Hypothalamus (tissue), 51 donors: ENCODE measurements at places on chromosomes 5 and 9.

DNA sequence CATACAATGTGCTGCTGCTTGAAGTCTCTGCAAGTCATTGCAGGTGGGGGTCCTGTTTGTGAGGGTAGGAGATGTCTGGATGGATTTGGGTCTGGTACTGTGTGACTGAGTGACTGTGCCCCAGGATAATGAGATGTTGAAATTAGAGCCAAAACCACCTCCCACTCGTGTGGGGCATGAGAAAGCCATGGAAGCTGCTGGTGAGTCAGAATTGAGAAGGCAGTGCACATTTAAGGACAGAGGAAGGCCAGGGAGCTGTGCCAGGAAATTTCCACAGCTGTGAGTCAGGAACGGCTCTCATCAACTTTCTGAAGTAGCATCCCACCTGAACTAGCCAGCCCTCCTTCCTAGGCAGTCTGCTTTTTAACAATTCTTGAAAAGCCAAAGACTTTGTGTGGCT lies 229.8 kb downstream of the DRD1 start:
- no peak for DNase-seq

- no peak for DNase-seq
Measured at GRCh38 chr5:176407456-176408251, 8.7 kb downstream of the CLTB start.

GRCh38 chr5:2009986-2010914 lies 127.5 kb upstream of the IRX4 start:
- DNase-seq, result no peak

- no peak for DNase-seq
Measured at GRCh38 chr9:123339666-123340510, 16.1 kb upstream of the CRB2 start.

- DNase-seq, result no peak
Measured at GRCh38 chr5:77946381-77947040, 170.4 kb upstream of the TBCA start.

DNA sequence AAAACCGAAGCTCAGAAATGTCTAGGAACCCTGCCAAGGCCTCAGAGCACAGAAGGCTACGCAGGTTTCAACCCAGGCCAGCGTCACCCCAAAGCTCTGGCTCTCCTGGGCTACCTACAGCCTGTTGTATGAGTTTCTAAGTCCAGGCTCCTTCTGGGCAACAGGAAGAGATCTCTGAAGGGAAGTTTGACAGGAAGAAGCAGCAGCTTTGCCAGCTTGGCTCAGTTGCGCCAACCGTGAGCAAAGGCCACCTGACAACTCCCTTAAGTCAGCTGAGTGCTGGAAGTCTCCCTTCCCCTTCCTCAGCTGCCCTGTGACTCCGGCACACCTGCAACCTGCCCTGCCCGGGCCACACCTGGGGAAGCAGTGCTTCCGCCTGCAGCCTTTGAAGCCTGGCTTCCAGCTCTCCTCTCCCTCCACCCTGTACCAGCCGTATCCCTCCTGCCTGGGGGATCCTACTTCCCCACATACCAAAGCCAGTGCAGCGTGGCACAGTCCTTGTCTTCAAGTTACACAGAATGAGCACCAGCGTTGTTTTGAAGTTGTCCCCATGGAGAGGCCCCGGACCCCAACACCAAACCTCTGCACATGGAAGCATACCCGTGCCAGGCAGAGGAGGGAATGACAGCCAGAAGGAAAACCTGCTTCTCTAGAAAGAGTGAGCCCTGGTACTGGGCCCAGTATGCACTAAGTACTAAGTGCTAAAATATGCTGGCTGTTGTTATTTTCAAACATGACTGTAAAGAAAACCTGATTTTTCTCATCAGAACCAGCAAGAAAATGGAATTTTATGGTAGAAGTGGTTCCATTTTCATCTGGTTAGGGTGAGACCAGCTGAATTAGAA lies 36.5 kb downstream of the SHB start:
- no peak for DNase-seq

DNA sequence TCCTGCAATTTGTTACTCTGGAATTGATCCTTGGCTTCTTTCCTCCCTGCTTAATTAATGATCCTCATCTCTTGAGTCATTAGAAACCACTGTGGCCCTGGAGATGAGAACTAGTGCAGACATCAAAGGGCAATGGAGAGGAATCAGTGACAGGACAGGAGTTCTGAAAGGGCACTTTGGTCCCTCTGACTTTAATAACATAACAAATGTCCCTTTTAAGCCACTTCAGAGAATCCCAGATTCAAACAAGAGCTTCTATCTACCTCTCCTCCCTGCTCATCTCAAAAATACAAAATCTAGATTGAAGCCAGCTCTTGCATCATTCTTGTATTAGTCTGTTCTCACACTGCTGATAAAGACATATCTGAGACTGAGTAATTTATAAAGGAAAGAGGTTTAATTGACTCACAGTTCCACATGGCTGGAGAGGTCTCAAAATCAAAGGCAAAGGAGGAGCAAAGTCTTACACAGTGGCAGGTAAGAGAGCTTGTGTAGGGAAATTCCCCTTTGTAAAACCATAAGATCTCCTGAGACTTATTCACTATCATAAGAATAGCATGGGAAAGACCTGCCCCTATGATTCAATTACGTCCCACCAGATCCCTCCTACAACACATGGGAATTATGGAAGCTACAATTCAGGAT lies 139.1 kb downstream of the PLPPR1 start:
- no peak for DNase-seq

- no peak for DNase-seq
Measured at GRCh38 chr9:123685489-123686083, 244.3 kb downstream of the DENND1A start.

DNA sequence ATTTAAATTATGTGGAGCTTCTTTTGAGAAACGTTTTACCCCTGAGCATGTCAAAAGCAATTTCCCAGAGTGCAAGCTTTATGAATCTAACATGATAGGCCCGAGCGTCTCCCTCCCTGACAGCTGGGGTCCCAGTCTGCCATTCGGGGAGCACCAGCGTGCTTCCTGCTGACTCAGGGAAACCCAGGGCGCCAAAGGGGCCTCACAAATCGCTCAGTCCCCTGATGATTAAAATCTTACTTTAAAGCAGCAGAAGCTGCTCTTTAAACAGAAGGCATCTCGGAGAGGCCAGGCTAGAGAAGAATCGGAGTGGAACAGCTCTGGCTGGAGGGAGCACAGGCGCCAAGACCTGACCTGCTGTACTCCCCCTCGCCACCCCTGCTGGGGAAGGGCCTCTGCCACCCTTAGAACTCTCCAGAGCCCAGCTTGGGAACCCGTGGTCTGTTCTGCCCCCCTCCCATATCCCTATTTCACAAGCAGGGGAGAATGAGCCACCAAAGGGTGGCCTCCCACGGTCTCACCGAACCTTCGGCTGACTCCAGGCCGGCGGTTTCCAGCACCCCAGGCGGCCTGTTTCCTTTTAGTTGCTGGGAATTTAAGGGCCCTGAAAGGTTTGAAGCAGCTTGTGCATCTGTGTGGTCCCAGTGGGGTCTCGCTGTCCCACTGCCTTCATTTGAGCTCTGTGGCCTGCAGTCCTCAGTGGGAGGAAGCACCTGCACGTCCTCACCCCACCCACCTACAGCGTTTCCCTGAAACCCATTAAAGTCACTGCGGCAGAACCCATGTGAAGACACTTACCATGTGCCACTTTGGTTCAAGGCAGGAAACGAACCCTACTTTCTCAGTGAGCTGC lies 147.6 kb downstream of the COL23A1 start:
- no peak for DNase-seq
